ENCODE measurements at places on chromosomes 6 and 20.
A peak's percentile ranks its signal among the peaks of the same experiment; 100 is the strongest.

DNA sequence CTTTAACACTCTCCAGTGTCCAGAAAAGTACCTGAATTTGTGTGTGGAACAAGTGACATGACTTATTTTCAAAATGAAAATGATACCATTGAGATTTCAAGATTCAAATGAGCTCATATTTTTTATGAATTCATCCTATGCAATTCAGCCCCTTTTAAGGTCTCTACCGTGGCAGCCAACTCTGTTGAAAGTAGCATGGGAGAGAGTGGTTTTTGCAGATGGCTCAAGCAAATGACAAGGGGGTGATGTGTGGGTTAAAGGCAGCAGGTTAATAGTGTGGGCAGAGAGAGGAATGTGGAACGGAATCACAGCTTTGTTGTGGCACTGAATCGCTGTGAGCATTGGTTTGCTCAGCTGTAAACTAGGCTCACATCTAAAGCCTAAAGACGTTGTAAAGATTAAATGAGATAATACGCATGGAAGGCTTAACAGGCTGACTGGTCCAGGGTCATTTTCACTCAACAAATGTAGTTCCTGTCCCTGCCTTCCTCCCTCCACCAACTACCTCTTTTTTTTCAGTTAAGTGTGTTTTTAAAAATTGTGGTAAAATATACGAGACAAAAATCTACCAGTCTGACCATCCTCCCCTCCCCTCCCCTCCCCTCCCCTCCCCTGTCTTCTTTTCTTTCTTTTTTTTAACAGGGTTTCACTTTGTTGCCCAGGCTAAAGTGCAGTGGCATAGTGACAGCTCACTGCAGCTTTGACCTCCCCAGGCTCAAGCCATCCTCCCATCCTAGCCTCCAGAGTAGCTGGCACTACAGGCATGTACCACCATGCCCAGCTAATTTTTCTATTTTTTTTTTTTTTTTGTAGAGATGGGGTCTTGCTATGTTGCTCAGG lies 114.7 kb upstream of the ZNF217 start:
- DNase-seq = peak; percentile 76

DNA sequence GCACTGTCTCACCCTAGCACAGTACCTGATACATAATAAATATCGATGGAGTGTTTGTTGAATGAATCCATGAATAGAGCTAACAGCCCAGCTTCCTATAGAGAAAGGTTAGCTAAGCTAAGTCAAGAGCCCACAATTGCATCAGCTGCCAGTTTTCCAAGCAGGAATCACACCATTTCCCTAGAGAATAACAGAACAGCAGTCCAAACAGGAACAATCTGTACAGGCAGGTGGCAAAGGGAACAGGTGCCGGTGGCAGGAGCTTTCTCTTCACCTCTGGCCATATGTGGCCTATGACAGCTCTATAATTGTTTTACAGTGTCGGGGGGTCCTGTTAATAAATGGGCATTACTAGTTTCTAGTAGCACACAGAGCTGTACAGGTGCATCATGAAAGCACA lies 38.8 kb downstream of the ISM1 start:
- DNase-seq = no peak

DNA sequence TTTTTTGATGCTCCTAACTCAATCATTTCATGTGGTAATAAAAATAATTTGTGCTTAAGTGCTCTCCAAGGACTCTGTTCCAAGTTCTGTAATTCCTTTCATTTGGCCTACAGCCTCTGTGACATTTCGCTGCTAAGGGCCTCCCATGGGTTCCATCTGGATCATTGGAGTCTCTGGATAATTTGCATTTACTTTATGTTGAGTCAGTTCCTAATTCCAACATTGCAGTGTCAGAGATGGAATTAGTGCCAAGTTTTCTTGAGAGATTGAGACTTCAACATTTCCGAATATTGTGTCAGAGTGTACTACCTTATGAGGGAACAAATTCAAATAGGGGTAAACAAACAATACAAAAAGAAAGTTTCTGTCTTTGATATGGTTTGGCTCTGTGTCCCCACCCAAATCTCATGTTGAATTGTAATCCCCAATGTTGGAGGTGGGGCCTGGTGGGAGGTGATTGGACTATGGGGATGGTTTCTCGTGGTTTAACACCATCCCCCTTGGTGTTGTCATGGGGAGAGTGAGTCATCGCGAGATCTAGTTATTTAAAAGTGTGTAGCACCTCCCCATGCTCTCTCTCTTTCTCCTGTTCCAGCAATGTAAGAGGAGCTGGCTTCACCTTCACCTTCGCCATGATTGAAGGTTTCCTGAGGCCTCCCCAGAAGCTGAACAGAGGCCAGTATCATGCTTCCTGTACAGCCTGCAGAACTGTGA lies 244.1 kb upstream of the TBX18 start:
- DNase-seq = peak; percentile 32

DNA sequence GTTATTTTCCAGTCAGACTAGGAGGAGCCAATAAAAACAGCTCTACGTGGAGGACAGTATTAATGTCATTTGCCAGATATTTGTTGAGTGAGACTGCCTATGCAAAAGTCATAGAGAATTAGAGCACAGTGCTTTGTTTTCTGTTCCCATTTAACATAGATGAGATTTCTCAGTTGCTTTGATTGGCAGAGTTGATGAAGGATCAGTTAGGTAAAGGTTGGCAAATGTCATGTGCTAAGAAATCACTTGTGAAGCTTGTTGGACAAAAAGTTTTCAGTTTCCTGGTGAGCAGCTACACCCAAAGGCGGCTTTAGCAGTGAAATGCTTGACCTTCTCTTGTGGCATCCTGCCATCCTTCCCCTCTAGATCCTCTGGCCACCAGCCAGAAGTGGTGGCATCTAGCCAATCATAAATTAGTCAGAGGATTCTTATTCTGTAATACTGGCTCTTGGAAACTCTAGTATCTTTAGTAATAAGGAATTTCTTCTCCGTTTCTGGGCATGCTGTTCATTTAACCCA lies 37.0 kb downstream of the BCKDHB start:
- peak; percentile 88 for DNase-seq

GRCh38 chr20:63178889-63179686 lies 36.8 kb downstream of the YTHDF1 start:
- peak; percentile 61 for DNase-seq

DNA sequence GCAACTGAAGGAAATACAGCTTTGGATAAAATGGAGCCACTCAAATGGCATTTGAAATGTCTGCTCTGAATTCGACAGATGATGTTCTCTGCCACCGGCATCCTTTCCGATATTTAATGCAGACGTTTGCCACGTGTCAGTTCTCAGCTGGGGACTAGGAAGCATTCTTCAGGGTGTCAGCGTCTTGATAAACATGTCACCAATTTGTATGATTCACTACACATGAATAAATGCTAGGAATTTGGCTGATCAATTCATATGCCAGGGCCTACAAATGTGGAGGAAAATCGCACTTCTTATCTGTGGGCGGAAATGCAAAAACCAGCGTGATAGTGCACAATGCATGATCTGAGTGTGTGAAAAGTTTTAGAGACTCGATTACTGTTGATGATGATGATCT lies 169.5 kb downstream of the SLC24A3 start:
- DNase-seq = no peak

DNA sequence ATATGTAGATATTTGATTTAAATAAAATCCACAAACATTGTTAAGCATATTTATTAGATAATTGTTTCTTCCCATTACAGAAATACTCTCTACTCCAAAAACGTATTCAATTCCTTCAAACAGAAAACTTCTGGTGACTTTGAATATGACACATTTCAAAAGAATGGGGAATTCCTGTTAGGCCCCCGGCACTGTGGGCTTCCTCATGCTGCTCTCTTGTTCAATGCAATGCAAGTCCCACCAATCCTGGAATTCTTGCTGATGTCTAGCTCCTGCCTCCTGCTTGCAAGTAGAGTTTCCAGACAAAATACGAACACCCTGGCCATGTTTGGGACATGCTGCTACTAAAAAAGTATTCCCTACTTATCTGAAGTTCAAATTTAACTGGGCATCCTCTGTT lies 544.1 kb downstream of the QKI start:
- peak; percentile 81 for DNase-seq

DNA sequence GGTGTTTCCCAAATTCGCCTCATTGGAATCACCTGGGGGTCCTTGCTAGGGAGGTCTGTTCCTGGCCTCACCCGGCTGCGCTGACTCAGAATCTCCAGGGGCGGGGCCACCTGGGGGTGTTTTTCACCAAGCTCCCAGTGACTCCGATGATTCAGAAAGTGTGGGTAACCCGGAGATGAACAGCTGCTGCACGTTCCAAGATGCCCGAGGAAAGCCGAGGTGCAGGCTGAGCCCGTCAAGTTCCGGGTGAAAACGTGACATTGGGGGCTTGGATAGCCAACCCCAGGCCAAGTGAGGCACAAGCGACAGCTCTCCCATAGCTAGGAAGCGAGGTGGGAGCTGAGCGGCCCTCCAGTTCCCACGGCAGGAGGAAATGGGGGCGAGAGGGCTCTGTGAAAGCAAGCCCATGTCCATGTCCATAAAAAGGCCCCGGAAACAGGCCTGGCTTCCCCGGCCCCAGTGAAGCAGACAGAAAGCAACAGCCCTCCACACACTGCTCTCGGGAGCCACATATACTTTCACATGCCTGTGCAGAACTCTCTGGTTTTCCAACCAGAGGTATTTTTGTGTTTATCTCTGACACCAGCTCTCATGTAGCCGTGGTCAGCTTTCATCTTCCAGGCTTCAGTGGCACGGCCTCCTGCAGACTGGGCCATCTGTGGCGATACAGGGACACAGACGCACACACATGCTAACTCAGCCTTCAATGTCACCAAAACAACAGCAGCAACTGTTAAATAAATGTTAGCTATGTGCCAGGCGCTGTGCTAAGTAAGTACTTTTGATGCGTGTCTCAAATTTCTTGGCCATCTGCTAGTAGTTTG lies 90.7 kb upstream of the CCDC28A start:
- DNase-seq = peak; percentile 72

DNA sequence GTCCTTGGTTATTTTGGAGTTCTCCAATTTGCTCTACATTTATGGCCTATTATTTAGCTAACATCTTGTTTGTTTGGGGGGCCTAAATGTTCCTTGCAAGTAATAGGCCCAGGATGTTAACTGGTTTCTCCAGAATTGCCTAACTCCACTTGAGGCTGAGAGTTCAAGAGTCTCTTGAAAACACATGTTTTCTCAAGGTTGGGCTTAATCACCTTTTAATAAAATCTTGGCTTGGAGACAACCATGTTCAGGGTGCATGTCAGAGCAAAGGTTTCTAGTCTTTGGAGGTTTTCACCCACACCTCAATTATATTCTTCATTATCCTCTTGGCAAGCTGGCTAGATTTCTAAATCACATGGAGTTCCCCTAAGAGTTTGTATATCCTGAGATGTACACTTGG lies 54.2 kb downstream of the KLHL31 start:
- DNase-seq = no peak

- DNase-seq = no peak
Observed at GRCh38 chr20:39871013-39871412, 818.0 kb downstream of the MAFB start.

GRCh38 chr20:37382482-37383120 lies 36.7 kb downstream of the SRC start:
- no peak for DNase-seq

GRCh38 chr20:5882166-5882565 lies 68.2 kb downstream of the TRMT6 start:
- no peak for DNase-seq

DNA sequence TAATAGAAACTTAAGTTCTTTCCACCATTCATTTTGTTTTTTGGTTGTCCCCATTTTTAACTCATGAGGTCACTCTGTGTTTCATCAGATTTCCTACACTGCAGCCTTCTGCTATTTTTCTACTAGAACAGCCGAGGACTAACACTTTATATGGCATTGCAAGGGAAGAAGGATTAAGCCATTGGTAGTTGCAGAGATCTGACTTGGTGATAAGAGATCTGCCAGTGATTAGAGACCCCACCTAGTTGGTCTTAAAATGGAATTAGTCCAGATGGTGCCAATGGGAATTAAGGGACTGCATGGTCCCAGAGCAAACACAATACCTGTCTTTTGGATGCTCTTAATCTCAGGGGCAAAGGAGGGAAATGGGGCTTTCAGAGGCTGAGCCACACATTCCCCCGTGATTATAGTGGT lies 125.5 kb upstream of the TMEM170B start:
- no peak for DNase-seq

DNA sequence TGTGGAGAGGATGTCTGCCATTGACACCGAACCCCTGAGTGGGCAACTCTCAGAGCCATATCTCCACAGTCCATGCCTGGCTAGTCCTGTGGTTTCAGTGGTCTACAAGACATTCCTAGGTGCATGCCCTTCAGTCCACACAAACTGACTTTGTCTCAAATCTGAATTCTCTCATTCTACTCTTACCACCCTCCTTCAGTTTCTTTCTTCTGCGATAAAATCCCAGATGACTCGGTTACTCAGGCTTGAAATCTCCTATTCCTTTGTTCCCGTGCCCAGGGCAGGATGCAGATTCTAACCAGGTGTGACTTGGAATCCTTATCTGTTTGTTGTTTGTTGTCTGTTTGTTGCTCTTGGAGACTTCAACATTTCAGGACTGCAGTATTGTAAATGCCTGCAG lies 9.3 kb downstream of the CDS2 start:
- no peak for DNase-seq

- DNase-seq = peak; percentile 45
Observed at GRCh38 chr6:5529015-5529414, 267.7 kb downstream of the FARS2 start.

DNA sequence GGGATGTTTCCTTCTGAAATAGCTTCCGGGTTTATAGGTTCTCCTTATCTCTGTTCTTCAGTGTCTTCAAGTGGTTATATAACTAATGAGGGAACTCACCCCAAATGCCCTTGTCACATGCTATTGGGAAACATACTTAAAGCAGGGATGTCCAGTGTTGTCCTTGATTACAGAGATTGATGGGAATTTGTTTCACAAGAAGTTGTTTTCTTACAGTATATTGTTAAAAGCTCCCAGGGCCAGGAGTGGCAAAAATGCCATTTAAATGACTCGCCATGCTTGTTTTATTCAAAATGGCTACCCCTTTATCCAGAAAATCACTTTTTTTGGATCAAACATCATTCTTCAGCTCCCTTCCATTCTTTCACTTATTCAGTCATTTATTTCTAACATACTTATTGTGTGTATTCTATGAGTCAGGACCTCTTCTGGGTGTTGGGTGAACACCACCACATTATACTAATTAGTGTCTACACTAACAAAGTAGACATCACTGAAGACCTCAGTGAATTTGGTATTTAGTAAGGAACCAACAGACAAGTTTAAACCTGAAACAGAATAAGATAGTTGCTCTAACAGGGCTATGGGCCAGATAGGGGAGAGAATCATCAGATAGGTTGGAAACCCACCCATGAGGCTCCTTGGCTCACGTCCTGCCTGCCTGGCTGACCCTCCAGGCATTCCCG lies 791.1 kb downstream of the MAFB start:
- DNase-seq = peak; percentile 29

DNA sequence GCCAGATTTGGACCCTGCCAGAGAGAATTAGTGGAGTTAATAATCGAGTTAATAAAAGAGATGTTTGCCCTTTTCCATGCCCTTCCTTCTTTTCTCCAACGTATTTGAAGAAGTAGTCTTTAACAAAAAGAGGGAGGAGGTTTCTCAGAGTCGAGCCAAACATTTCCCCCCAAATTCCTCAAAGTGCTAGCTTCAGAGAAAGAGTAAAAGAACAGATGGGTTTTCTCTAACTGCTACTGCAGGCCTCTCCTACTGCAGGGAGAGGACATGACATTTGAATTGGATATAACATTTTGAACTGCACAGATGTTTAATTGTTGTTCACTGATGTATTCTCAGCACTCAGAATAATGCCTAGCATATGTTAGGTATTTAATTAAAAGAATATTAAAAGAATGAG lies 25.5 kb downstream of the RWDD2A start:
- no peak for DNase-seq
